ENCODE measurements at places on chromosomes 3 and 15.

- peak; percentile 20 for DNase-seq
These were observed 129.9 kb upstream of the UBE3A start for GRCh38 chr15:25568751-25569150.

DNA sequence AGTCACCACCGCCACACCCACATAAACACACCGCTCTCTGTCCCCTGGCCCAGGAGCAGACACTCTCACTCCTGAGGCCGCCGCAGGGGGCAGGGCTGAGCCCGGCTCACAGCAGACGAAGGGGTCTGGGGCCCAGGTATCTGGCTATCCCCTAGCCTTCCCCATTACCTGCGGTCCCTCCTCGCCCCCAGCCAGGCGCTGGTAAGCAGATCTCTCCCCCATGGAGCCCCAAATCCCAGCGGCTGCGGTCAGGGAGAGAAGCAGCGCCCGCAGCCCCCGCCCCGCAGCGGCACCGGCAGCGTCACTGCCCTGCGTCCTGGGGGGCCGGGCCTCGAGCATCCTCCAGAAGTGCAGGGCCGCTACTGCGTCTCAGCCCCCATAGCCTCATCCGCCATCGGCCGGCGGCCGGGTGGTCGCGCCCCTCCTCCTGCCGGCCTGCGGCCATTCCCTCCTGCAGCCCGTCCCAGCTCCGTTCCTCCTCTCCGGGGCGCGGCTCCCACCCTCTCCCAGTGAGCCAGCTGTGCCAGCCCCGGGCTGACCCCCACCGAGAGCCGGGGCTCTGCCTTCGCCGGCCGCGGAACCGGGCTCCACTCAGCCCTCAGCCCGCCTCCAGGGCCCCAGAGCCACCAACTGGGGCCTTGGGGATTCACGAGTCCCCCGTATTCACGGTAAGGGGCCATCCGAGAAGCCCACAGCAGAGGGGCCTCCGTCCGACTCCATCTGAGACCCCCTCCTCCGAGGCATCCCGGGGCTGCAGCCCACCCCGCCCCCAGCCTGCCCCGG lies 13.1 kb downstream of the TNK2 start:
- peak; percentile 24 for DNase-seq

GRCh38 chr3:168249205-168249549 lies 153.5 kb upstream of the GOLIM4 start:
- DNase-seq: no peak

DNA sequence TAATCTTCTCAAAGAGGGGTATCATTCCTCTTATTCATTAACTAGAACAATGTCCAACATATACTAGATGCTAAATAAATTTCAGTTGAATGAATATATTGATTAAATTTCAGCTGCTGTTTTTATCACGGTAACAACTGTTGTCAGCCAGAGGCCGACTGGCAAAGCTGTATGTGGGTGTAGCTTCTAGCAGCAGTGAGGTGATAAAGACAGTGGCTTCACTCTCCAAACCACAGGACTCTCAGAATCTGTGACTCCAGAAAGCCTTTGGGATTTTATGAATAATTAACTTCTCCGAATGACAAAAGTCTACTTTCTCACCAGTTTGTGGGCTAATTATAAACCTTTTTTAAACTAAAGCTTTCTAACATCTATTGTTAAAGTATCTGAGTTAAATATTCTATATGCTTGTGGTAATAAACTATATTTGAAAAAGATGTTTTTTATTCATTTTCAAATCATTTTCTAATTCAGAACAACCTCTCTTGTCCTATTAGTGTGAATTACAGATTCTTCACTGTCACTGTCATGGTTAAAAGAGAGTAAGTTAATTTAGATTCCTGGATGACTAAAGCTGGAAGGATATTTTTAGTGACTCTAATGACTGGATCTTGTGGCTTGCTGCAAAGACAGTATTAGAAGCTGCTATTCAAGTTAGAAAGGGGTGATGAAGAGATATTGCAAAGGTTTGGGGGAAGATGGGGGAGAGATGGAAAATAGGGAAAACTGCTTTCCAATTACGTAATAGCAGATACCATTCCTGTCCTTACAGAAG lies 796.4 kb upstream of the ARPP21 start:
- no peak for DNase-seq

GRCh38 chr3:146770881-146771280 lies 165.7 kb upstream of the PLSCR5 start:
- DNase-seq: no peak

DNA sequence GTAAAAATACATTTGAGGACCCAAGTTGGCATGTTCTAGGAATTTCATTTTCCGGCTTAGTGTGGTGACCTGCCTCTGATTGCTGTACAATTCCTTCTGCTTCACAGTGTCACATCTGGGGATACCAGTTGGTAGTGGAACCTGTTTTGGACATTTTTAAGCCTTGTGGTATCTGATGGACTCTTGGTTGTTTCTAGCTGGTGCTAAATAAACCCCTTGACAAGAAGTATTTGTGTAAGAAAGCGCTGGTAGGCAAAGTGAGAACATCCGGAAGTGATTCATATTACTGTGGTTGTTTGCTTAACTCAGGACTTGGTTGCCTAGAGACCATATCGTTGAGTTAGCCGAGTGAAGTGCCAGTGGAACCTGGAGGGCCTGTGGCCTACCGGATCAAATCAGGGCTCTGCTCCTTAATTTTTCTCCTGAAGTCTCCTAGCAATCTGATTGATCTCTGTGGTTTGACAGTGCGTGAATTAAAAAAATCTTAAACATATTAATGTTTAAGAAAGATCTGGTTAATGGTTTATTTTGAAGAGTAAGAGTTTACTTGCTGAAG lies 12.8 kb downstream of the IQGAP1 start:
- no peak for DNase-seq

GRCh38 chr3:197352382-197352781 lies 54.0 kb upstream of the DLG1 start:
- DNase-seq: no peak

GRCh38 chr3:53939086-53939582 lies 47.5 kb upstream of the SELENOK start:
- no peak for DNase-seq

- no peak for DNase-seq
These were observed 105.4 kb downstream of the CACNA1D start for GRCh38 chr3:53599771-53600170.

GRCh38 chr15:73753250-73754130 lies at the start of gene INSYN1:
Gene INSYN1 (minus strand): TSS chr15:73753351. CDS start chr15:73751130, 2,221 bp downstream.
- peak; percentile 30 for DNase-seq

DNA sequence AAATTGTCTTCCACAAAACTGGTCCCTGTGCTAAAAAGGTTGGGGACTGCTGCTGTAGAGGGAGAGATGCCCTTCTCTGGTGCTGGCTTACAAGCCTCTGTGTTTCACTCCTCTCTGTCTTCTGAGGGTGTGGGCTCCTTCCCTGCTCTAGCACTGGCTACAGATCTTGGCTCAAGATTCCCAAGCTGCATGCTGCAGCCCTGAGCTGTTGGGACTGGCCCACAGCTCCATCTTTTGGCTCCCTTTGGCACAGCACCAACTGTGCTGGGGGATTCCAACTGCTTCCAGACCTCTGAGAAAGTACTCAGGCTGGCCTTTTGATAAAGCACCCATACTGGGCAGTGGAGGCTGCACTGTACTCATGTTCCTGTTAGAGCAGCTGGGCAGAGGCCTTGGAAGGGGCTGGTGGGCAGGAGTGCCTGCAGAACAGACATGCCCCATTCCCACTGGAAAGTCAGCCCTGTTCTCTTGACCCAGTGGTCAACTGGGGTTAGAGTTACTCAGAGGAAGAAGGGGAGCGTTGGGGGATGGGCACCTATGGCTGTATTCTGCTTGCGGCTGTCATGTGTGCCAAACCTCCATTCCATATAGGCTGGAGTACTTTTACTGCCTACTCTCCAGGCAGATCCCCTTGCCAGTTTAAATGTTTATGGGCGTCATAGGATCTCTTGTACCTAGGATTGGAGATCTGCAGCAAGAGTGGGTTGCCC lies 55.7 kb downstream of the GALK2 start:
- no peak for DNase-seq
